Activated T-cell treated with anti-CD3 and anti-CD28 coated beads for 48 hours (primary cell): ENCODE measurements at places on chromosomes 2 and 18.

DNA sequence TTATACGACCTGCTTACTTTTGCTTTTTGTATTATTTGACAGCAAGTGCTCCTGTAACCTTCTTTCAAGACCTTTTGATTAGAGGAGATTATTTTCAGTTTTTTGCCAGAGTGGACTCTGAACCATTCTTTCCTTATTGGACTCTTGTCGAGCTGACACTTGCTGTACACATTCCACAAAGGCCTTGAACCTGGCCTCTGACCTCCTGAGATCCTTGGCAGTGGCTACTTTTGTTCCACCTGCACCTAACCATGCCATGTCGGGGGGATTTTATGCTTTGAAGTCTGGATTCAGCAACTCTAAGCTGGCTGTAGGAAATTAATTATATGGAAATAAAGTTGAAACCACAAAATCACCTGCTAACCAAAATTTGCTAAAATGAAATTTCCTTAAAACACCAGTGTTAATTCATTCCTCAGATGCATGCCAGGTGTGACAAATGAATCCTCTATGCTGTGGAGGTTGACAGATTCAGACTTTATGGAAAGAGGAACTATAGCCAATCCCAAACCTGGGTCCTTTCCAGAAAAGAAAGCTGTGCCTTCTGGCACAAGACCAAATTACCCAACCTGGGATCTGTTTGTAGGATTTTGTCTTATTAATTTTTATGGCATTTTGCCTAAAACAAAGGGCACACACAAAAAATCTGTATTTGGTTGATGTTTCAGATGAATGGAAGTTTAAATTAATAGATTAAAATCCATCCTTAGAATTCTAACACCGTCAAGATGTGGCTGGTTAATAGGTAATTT, 110.4 kb downstream of the CDC42EP3 start:
- DNase-seq, result no peak

DNA sequence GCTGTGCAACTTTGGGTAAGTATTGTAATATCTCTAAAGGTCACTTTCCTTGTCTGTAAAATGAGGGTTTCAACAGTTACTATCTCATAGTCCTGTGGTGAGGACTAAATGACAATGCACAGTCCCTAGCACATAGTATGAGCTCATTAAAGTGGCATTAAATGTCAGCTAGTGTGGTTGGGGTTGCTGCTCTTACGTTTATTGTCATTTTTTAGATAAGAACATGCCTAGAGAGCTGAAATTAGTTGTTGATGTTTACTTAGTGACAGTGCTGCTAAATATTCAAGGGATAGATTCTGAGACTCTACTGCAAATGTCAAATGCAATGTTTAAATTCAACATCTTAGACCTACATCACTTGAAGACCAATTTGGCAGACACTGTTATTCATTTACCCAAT, 356.1 kb upstream of the ETAA1 start:
- no peak for DNase-seq

DNA sequence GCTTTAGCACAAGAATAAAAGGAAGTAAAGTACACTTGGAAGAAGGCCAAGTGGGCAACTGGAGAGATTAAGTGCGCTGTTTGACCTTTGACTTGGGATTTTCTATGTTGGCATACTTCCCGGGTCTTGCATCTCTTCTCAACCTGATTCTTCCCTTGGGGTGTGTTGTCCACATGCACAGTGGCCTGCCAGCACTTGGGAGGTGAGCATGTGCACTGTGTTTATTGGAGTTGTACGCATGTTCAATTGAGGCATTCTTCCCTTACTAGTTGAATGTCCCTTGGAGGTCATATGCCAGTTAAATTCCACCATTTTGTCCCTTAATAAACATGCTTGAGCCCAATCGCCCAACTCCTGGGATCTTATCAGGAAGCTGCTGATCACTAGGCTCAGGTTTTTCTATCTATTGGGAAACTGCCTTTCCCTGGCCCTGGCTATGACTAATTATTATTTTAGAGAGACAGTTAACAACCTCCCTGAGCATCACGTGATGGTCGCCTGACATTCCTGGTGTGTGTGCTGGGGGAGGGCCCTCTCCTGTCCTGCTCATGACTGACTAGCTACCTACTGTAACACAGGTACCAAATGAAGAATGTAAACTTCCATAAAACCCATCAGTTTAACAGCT, 62.5 kb upstream of the RAPGEF4 start:
- no peak for DNase-seq

GRCh38 chr2:168717790-168718502, 84.5 kb upstream of the NOSTRIN start:
- no peak for DNase-seq

DNA sequence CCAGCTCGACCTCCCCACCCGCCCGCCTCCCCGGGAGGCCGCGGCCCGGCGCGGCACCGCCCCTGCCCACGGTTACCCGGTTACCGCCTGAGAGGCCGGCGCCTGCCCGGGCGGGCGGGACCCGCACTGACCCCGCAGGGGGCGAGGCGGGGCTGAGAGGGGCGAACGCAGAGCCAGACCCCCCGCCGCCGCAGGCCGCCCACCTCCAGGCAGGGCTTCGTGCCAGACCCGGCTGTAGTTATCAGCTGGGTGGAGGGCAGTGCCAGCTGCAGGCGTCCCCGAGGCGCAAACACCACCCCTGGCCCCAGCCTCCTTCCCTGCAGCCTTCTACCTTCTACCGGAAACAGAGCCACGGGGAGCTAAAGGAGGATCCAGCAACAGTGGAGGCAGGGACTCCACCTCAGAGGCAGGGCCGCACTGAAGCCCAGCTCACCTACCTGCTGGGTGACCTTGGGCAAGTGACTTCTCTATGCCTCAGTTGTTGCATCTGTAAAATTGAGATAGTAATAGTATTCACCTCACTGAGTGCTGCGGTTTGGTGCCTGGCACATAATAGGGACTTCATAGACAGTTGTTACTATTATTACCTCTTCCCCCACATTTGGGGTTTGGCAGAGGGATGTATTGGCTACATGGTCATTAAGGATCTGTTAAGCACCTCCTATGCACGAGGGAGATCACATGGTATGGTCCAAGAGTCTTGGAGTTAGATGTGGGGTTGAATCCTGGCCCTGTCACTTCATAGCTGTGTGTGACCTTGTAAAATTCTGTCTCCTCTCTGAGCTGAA, 231.6 kb upstream of the SMAD2 start:
- DNase-seq, result no peak

GRCh38 chr2:241139531-241140444, 9.5 kb downstream of the PASK start:
- DNase-seq, result no peak

DNA sequence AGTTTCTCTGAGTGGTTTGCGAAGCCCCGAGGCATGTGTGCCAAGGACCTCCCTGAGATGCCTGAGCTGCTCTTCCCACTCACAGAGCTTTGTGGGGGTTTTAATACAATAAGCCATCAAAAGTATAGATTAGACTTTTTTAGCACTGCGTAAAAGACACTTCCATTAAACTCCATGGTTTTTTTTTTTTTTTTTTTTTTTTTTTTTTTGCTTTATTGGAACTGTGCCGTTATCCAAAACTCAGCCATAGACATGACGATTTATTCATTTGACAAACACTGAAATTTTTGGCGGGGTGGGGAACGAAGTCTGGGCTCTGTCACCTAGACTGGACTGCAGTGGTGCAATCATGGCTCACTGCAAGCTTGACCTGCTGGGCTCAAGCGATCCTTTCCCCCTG, 18.4 kb downstream of the NPPC start:
- no peak for DNase-seq

DNA sequence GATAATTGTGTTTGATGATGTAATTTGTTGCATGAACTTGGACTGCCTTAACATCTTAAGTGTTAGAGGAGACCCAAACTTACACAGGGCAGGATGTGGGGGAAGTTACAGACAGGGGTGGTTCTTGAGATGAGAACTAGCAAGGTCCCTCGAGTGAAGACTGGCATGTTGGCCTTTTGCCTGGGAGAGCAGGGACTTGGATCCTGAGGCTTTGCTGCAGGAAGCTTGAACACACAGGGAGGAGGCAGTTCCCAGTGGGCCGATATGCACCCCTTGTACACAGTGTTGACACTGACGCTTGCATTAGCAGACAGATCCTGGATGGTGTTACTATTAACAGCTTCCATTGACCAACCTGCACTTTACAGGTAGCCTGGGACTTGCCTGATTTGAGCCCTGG, 47.5 kb downstream of the CHRNA1 start:
- no peak for DNase-seq

- DNase-seq, result no peak
These were observed 805.3 kb downstream of the SATB2 start for GRCh38 chr2:198652461-198652860.

DNA sequence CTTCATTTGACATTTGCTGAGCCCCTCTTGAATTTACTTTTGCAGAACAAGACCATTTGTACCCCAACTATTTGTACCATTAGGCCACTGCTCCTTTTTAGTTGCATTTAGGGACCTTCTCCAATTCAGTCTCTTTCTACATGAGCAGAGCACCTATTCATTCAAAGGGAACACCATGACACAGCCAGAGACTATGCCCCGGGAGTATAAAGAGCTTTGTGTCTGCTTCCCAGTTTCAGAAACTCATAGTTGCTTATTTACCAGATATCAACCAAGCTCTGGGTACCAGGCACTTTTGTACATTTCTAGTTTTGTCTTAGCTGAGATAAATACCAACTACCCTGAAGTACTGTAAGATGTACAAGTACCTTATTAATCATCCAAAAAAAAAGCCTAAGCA, 269.1 kb upstream of the SIX3 start:
- DNase-seq, result no peak

DNA sequence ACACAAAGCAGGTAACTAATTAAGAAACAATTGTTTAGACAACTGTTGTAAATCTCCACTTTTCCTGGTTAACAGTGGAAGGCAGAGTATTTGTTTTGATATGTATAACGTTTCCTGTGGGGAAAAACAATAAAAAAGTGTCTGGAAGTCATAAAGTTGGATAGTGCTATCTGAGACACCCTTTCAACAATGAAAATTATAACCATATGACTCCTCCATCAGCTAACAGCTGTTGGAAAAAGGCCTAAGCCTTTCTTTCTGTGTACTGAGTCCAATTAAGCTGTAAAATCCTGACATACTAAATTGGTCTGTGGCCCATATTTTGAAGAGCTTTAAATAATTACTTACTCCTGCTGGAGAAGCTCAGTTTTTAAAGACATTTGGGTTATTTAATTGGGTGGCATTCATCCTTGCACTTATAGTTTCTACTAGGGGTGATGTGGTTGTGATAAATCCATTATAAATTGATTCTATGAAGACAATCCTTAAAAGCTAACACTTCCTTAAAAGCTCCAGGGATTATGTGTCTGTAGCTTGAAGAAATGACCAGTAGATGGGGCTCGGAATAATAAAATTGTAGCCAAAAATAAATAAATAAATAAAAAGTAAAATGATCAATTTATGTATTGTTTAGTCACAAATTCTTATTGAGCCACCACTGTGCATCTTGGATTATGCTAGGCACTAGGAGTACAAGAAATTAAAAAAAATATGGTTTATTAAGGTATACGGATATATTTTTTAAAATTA, 698.1 kb upstream of the NXPH2 start:
- no peak for DNase-seq

DNA sequence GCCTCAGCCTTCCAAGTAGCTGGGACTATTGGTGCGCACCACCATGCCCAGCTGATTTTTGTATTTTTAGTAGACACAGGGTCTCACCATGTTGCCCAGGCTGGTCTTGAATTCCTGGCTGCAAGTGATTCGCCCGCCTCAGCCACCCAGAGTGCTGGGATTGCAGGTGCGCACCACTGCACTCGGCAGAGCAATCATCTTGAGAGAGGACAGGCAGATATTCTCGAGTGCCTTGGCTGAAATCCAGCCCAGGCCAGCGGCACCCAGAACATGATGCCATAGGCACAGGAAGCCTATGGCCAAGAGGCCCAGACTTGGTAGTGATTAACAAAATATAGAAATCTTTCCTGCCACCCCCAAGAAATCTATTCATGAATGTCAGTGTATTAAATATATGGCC, 58.0 kb upstream of the PEX13 start:
- DNase-seq, result no peak

DNA sequence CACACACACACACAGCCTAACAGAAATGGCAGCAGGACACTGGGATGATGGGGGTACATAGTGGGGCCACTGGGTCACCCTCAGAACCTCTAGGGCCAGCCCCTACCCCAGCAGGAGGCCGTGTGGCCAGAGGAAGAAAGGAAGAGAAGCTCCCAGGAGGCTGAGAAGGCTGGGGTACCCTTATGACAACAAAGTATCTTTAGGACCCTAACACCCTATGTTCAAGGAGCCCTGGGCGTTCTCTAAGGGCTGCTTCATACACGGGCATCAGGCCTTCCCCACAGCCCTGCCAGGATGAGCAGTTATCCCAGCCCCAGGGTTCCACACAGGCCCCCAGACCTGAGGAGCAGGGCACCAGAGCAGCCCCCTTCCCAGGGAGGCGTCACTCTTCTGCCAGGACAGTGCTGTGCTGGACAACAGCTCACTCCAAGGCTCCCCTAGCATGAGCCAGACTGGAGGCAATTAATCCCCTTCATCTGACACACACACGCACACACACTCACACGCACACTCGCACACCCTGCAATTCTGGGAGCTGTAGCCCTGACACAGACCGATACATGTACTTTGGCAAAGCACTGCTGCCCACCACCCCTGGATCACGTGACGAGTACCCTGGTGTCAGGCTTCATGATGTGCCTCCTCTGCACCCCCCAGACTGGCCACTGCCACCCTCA, 163.6 kb downstream of the TNS1 start:
- no peak for DNase-seq

DNA sequence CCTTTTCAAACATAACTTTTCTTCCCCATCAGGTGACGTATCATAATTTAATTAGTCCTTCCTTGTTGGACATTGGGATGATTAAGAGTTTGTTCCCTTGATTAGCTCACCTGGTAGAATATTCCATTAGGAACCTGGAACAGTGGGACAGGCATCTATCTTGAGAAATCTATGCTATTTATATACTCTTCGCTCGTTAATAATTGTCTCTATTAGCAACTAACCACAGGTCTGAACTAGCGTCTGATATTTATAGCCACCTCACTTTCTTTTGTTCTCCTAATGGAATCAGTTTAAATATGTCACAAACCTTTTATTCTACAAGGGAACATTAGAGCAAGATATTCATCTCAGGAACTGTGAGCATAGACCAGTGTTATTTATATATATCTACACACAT, 79.8 kb downstream of the MAPK4 start:
- DNase-seq, result no peak

- no peak for DNase-seq
These were observed 202.8 kb upstream of the RND3 start for GRCh38 chr2:150690261-150690660.

- DNase-seq, result no peak
These were observed 157.4 kb downstream of the LTBP1 start for GRCh38 chr2:33104052-33104623.

DNA sequence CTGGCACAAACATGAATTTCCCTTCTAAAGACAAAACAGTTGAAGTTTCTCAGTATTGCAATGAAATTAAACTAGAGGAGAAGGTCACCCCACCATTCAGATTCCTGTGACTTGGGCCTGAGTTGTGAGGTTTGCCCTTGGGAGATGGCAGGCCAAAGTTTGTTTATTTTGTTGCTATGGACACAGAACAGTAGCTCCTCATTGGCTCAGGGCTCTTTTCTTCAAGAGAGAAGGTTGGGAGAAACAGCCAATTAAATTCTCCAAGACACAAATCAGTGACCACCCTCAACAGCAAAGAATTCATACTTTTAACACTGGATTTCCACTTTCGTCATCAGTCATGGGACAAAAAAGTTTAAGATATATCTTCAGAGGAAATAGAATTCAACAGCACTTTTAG, at the start of gene FLACC1:
Gene FLACC1 (minus strand): TSS at position 125 of the 400 bp plus-strand sequence. CDS start 5,941 bp downstream, outside the sequence.
- DNase-seq, result no peak
